Muscle of back (tissue), 13 donors: ENCODE measurements at places on chromosomes 3 and 15.

GRCh38 chr15:96702589-96702988 is 372.1 kb downstream of the NR2F2 start:
- no peak for DNase-seq

DNA sequence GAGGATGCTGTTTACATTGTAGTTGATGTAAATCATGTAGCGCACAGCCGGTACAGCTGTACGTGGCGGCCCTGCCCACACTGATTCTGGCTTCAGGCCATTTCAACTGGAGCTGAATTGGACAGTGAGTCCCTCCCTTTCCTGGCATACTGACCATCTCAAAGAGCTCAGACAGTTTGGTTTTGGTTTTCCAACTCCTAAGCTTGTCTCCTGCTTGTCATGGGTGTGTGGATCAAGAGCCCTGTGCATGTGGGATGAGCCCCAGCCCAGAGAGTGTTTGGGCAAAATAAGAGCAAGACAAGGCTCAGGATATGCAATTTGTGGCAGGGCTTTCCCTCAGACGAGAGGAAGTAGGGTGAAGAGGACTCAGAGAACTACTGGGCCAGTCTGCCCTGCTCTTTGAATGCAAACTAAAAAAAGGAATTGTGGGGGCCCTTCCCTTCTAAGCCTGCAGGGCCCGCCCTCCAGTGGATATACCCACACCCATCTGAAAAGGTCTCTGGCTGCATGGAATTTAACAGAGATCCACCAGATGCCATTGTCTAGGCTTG is 13.3 kb downstream of the ITGA11 start:
- peak; percentile 75 for DNase-seq

DNA sequence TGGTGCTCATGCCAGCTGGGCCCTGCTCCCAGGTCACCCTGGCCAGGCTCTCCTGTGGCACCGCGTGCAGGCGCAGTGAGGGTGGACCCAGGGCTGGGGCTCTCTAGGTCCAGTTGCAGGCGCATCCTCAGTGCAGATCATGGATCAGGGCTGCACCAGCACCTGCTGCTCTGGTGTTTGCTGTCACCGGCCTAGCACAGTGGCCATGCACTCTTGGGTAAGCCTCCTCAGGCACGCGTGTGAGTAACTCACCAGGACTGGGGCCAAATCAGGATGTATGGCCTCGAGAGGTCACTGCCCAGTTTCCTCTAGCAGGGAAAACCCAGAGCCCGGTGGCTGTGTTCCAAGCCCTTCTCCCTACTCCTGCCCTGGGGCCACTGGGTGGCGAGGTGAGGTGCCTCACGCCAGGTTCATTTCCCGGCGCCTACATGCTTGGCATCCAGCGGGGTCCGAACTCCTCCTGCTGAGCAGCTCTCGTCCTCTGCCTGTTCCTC is 45.5 kb upstream of the SLC41A3 start:
- no peak for DNase-seq

GRCh38 chr15:100902436-100903167 is 16.6 kb upstream of the LRRK1 start:
- DNase-seq: peak; percentile 76

DNA sequence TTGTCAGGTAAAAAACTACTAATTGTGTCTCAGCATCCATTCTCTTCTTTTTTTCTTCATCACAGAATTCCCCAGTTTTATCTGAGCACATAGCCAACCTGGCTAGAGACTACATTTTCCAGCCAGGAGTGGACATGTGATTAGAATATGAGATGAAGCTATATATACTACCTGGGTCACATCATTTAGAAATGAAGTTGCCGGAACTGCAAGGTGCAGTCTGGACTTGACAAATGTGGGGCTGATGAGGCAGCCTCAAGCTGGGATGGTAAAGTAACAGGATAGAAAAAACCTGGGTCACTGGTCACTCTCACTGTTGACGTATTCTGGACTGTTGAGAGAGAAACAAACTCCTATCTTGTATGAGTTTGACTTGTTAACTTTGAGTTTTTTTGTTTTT is 99.6 kb downstream of the STRIT1 start:
- DNase-seq: no peak

DNA sequence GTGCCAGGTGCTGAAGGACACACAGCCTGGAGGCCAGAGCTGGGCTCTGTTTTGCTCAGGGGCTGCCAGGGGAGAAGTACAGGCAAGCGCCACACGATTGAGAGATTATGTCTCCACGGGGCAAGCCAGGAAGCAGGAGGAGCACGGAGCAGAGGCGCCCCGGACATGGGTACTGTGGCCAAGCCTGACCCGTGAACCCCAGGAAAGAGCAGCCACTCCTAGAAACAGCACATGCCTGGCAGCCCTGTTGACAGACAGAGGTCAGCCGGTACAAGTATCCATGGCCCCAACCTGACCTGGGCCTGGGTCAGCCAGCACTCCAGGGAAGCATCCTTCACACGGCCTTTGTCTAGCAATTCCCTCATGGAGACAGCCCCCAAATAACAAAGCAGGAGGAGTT is 89.4 kb downstream of the ADAMTS17 start:
- no peak for DNase-seq

GRCh38 chr3:50324351-50325112 is 2.0 kb upstream of the HYAL2 start:
- peak; percentile 81 for DNase-seq

DNA sequence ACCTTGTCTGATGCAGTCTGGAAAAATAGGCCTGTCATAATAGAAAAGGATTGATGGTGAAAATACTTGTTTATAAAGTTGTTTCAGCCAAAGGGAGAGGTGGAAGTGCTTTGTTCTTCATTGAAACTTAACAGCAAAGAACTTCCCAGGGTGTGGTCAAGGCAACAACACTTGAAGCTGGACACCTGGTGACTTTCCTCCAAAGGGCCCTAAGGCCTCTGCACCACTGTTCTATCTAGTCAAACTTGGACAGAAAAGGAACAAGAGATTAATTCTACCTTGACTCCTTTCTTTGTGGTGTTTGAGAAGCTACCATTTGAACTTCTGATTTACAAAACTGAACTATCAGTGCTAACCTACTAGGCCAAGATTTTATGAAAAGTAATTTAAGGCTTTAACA is 102.0 kb downstream of the CMSS1 start:
- no peak for DNase-seq

DNA sequence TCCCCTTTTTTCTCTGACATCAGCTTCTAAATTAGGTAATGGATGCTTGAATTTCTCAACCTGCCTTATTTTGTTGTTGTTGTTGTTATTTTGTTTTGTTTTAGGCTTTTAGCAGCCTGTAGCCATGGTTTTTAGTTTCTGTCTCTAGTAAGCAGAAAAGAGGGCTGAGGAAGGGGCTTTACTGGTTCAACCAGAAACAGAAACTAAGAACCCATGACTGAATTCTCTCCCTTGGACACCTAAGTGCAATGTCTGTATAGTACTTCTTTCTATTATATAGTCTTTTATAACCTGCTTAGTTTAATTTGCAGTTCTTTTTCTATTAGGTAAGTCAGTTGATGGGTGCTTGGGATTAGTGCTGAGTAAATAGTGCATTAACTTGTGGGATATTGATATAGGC is 129.0 kb downstream of the BBX start:
- DNase-seq: no peak

- no peak for DNase-seq
Observed at GRCh38 chr15:31367730-31368344, 41.2 kb downstream of the KLF13 start.

DNA sequence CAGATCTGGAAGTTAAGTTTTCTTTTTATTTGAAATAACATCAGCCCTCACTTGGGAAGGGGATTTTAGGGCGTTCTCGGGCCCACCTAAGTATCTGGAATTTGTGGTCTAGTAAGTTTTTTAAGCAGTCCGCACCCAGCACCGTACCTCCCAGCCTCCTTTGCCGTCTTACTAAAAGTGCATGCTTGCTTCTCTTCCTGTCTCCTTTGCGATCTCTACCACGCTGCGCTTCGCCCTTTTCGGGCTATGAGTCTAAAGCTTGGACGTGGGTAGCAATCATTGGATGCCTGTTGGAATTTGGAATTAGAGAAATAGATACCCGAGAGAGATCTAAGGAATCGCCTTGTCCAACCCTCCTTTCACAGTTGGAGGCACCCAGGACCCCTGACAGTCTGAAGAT is 1.1 kb downstream of the THSD4 start:
- DNase-seq: no peak

GRCh38 chr3:186184021-186184420 is 75.1 kb upstream of the ETV5 start:
- DNase-seq: no peak

DNA sequence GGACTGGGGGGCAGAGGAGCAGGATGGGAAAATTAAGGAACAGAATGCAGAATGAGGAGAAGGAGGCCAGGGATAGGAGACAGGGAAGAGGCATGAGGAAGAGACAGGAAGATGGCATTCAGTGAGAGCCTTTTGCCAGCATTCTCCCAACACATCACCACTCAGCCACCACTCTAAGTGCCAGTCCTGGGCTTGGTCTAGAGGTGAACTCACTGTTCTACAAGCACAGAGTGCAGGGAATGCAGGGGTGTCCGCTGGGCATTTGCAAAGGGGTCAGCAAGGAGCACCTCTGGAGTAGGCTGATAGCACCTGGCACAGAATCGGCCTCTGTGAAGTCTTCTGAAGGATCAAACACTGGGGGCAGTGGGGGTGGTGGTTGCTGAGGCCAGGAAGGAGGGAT is 14.6 kb upstream of the IGDCC3 start:
- DNase-seq: no peak

GRCh38 chr3:64815195-64815631 is 127.4 kb upstream of the ADAMTS9 start:
- DNase-seq: peak; percentile 95

DNA sequence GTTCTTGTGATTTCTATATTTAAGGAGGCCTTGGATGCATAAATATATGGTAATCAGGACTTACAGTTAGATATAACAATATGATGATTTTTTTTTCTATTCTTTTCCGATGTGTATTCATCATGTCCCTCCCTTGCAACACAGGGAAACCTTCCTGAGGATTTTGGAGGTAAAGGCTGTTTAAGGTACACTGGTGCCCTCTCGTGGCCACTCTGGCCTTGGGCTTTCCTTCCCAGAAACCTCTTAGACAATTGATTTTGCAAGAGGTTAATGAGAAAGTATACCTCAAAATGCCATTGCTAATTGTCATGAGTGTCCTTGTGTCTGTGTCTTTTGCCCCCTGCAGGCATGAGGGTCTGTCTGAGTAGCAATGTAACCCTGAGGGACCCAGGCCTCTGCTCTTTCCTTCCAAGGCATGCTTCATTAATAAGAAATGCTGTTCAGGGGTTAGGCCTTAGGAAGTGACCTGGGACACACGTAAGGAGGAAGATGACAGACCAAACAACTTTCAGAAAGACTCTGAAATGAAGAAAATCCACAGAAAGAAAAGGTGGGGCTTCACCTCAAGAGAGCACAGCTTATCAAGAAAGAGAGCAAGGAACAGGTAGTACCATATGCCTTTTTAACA is 70.3 kb upstream of the PPP2R3A start:
- peak; percentile 77 for DNase-seq

GRCh38 chr3:100708644-100708988 is 678 bp upstream of the TFG start:
- DNase-seq: no peak

GRCh38 chr3:115852278-115852677 is 229.0 kb downstream of the GAP43 start:
- no peak for DNase-seq

DNA sequence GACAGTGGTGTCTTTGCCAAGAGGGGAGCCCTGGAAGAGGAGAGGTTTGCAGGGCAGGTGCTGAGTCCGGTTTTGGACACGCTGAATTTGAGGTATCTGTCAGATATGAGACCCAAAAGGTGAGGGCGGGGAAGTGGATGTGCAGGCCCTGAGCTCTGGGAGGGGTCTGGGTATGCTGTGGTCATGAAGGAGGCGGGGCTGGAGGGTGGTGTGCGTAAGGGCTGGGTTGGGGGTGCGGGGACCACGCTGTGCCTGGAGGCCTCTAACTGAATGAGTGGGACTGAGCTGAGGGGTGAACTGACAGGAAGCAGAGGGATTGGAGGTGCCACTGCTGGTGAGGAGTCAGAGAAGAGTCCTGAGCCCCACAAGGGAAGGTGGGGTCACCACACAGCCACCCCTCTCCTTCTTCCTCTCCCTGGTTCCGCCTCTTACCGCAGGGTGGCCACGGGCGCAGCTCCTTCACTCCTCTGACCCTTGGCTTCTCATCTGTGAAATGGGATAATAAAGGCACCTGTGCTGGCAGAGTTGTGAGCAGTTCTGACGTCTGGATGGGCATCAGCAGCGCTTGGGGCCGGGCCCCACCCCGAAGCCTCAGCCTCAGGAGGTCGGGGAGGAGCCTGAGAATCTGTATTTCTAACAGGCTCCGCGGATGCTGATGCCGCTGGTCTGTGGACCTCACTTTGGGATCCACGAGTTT is 28.8 kb downstream of the PSTPIP1 start:
- no peak for DNase-seq

- DNase-seq: no peak
Observed at GRCh38 chr15:34986326-34986725, 1.8 kb downstream of the ZNF770 start.

DNA sequence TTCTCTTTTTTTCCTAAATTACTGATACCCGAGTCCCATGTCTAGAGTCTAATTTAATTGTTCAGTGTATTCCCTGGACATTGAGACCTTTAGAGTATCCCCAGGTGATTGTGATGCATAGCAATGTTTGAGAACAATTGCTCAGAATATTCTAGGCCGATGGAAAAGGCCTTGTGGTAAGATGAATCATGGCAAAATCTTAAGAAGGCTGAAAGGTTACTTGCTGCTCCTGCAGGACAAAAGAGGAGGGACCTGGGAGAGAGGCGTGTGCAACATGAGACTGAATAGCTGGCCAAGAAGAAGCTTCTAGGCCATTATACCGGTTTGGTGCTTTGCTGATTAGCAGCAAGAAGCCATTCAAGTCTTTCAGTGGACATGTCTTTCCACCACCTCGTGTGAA is 256.6 kb downstream of the ROBO2 start:
- DNase-seq: no peak

GRCh38 chr15:61315471-61315870 is 86.4 kb upstream of the RORA start:
- no peak for DNase-seq

DNA sequence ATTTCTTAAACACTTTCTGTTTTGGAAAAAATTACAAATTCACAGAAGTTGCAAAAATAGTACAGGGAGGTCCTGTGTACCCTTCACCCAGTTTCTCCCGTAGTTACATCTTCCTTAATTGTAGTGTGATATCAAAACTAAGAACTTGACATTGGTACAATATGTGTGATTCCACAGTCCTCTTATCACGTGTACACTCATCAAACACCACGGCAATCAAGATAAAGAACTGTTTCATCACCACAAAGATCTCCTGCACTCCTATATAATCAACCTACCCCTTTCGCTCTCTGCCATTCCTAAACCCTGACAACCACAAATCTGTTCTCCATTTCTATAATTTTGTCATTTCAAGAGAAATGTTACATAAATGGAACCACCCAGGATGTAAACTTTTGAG is 31.4 kb downstream of the POMGNT2 start:
- no peak for DNase-seq

GRCh38 chr3:22156868-22157267 is 405.9 kb upstream of the ZNF385D start:
- DNase-seq: no peak

GRCh38 chr3:141802316-141803077 is 39.3 kb downstream of the GRK7 start:
- no peak for DNase-seq
